ENCODE measurements at places on chromosomes 1 and 21.

DNA sequence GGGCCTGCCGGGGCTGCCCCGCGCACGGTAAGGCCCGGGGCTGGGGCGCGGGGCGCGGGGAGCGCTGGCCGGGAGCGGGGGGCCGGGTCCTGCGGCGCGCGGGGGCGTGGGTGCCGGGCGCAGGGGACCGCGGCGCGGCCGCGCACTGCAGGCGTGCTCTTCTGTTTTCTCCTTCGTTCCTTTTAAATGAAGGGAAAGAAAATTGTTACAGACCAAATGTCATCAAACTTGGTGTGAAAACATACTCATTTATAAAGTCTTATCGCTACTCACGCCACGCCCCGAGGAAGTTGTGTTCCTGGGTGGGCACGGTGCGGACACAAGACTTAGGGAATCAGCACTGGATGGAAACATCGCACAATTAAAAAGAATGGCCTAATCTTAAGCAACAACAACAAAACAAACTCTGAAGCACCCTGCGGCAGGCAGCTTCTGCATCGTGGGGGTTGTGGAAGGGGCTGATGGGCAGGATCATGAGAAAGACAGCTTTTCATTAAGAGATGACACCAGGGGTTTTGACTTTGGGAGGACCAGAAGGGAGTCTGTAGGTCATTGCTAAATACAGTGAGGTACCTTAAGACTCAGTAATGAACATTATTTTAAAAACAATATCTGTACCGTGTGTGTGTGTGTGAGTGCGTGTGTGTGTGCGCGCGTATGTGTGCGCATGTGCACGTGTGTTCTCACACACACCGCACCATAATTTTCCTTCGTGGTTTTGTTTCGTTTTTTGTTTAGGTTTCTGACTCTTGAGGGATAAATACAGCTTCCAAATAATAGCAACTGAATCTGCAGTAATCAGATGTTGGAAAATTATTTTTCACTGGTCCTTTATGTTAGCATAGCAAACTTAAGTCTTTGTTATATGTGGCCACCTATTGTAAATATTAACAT lies 548 bp downstream of the B3GALT5 start:
- no peak for DNase-seq

DNA sequence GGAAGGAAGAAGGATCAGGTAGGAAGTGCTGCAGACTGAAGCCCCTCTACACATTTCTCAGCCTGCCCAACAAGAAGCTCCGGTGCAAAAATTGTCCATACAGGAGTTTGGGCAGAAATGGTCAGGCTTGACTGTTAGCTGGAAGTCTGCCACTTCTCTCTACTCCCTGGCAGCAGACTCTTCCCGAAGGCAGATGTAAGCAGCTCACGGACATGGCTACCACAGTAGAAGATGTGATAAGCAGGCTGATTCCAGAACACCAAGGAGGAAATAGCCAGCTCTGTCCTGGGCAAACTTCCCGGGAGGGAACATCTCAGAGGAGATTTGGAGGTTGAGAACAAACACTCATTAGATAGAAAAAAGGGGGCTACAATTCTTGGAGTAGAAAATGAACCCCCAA lies 52.6 kb downstream of the TRABD2B start:
- no peak for DNase-seq

- no peak for DNase-seq
Observed at GRCh38 chr1:222040121-222040805, 298.4 kb upstream of the DUSP10 start.

DNA sequence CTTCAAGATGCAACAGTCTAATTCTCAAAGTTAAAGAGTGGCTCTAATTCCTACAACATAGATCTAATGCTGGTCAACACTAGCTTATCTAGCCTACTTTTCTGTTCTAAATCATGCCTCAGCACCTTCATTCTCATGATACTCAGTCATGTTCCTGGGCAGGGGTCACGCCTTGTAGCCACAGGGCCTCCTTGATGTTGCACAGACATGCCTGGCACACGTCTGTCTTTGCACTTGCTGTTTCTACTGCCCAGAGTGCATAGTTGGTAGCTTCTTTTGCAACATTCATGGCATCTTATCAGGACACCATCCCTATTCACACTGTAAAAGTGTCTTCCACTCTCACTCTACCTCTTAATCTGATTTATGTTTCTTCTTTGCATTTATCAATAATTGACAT lies 76.6 kb downstream of the TBX15 start:
- DNase-seq, result no peak

DNA sequence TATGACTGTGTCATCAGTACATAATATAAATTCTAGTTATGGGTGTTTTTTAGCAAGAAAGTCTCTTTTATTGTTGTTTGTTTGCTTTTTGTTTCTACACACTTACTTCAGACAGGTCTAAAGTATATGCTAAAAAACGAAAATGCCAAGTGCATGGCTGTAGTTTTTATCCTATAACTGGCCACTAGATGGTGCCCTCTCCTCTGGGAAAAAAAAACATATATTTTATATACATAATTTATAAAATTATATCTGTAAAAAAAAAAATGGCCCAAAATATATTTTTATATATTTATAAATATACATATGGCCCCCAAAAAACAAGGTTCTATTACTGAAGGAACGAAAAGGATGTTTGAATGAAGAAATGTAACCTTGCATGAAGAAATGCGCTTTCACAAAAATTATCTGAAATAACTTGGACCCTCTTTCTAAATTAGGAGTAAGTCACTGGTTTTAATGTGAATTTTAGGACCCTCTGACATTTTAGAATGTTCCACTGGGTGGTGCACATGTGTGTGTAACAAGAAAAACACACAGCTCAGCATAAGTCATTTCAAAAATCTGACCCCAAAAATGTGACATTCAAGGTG lies 93.5 kb downstream of the TTLL7 start:
- no peak for DNase-seq

DNA sequence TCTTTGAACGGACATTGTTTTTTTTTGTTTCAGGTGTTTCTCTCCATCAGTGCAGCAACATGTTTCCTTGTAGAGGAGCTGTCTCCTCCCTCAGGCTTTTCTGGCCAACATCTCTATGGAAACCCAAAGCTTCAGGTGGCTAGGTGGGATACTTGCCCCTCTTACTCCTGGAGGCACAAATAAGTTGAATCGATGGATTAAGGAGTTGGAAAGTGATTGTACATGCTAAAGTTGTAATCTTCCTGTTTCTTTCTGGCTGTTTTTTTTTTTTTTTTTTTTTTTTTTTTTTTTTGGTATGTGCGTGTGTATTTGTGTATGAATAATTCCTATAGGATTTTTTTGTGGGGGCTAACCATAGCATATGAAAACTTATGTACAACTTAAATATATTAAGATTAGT lies 10.6 kb downstream of the USP25 start:
- DNase-seq, result no peak

- no peak for DNase-seq
Observed at GRCh38 chr1:239587066-239587465, 200.7 kb downstream of the CHRM3 start.

DNA sequence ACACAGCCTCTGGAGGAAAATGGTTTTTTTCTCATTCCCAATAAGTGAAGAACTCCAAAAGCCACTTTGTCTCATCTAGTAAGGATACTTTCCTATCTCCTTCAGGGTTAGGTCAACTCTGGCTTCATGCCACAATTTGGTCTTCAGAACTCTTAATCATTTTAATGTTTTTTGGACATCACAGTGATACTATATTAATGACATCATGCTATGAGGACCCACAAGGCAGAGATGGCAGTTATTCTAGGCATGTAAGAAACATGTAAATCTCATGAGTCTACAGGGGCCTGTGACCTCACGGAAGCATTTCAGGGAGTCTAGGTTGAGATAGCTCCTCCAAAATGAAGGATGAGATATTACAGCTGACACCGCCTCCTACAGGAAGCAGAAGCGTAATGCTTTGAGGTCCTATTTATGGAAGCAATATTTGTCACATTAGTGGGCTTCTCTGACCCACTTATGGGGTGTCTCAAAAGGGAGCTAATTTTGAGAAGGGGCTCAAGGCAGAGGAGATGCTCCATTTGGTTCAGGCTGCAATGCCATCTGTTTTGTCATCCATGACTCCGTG lies 5.0 kb upstream of the GPR137B start:
- DNase-seq, result no peak

DNA sequence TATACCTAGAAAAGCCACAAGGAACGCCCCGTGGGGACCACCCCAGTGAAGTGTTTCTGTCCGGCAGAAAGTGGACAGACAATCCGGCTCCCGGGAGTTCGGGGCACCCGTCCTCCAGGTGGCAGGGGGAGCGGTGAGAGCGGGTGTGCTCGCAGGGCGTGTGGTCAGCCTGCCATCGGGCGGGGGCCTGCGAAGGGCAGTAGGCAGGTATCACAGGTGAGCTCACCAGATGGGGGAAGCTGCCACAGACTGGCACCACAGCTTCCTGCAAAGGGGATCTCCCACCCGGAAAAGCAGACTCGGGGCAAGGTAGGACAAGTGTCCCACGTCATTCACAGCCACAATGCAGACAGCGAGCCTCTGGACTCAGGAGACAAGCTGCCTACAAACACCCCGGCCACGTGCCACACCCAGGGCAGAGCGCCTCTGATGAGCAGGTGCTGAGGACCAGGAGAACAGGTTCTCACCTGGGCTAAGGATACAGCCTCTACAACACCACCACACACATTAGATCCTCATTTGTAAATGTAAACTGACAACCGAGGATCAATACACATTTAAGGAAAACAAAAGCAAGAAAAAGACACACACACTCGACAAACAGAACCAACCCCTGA lies 36.4 kb downstream of the VPS26C start:
- no peak for DNase-seq

DNA sequence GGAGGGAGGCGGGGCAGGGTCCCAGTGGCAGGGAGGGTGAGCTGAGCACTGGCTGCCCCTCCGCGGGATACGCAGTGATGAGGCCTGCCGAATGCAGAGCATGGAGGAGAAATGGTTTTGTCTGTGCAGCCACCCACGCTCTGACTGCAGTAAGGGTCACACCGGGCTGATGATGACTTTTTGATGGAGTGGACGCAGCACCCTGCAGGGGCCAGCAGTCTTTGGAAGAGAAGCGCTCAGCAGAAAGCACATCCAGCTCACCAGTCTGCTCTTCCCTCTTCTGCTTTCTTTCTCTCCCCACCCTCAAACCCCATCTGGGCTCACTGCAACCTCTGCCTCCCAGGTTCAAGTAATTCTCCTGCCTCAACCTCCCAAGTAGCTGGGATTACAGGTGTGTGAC lies 61.9 kb upstream of the ATP1A1 start:
- DNase-seq, result no peak

- no peak for DNase-seq
Observed at GRCh38 chr1:59072583-59072947, 224.3 kb upstream of the FGGY start.

DNA sequence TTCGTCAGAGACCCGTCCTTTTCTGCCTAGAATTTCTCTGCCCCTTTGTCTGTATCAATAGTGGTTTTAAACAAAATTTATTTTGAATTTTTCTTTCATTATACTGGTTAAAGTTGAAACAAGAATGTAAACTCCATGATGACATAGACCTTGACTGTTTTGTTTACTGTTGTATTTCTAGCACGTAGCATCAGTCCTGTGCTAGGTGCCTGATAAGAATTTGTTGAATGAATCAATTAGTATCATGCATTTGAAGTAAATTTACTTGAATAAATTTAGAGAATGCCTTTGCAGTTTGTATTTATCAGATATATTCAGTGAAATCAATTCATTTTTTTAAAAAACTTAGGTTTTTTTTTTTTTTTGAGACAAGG lies 69.9 kb downstream of the EPB41 start:
- no peak for DNase-seq

DNA sequence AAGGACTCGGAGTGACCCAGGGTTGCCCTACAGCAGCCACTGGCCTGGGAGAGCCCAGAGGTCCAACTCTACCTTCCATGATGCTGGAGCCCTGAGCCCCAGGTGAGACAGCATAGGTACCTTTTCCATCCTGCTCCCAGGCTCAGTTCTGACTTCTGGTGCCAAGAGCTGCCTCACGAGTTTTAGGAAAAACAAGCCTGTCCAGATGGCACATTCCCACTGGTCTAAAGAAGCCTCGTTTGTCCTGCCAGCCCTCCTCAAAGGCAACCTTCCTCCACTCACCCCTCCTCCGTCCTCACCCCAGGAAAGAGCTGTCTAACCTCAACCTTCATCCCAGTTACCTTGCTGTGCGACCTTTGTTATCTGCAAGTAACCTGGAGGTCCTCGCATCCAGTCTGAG lies 53.5 kb upstream of the PRELP start:
- no peak for DNase-seq

DNA sequence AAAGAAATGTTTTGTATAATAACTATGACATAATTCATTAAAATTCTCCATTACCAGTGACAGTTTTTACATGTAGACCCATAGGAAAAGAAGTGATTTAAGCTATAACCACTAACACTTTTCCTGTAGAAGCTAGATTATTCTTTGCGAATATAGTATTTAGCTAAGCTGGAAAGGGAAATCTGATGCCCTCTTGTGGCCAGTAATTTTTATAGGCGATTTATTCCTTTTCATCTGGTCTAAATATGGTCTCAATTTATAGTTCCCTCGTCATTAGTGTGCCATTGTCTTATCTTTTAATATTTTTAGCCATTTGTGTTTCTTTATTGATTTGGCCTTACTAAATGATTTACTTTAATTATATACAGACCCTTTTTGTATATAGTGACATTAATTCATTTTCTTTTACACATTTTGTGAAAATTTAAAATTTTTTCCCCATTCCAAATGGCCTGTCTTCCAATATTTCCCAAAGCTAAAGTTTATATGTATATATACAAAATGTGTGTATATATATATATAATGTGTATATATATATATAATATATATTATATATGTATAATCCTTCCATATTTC lies 26.7 kb downstream of the BTG3 start:
- DNase-seq, result peak; percentile 24

- no peak for DNase-seq
Observed at GRCh38 chr1:206705191-206705590, 20.5 kb downstream of the MAPKAPK2 start.

GRCh38 chr1:57848406-57848805 lies 424.5 kb upstream of the DAB1 start:
- no peak for DNase-seq

DNA sequence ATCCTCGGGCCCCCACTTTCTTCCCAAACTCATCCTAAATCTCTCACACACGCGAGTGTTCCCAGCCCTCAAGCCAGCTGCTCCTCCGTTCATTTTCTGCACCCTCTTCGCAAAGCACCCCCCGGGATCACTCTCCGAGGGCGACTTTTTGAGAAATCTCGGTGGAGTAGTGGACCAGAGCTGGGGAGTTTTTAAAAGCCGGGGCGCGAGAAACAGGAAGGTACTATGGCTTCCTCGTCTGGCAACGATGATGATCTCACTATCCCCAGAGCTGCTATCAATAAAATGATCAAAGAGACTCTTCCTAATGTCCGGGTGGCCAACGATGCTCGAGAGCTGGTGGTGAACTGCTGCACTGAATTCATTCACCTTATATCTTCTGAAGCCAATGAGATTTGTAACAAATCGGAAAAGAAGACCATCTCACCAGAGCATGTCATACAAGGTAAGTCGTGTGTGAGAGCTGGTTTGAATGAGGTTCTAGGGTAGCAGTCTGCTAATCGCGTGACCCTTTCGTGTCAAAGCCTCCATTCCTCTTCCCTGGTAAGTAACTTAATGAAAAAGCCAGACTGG lies 800 bp downstream of the DR1 start:
- DNase-seq, result no peak

Data from smooth muscle cell of the brain vasculature (primary cell).